Stimulated activated CD8-positive, alpha-beta memory T cell treated with anti-CD3 and anti-CD28 coated beads, Interleukin-12 subunit alpha, Interleukin-12 subunit beta, amount 100 ng/mL, for 4 hours (primary cell): ENCODE measurements at places on chromosomes 11 and 22.

GRCh38 chr11:126034039-126034932, 28.4 kb downstream of the CDON start:
- no peak for DNase-seq

- no peak for DNase-seq
Observed at GRCh38 chr22:44085743-44086270, 61.7 kb downstream of the PARVB start.

DNA sequence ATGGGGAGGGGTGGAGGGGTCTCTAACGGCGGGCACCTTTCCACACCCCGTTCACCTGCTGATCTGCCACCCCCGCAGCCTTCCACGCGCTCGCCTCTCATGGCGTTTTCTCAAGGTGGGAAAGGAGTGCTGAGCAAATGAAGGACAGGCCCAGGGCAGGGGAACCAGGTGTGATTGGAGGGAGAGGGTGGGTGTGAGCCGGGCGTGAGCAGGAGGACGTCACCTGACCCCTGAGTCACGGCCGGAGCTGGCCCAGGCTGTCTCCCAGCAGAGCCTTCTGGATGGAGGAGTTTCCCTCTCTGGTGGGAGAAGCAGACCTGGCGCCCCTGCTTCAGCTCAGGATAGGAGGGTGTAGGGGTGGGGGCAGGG, 14.0 kb upstream of the ARHGAP8 start:
- DNase-seq: no peak

- DNase-seq: no peak
Observed at GRCh38 chr22:49937758-49938564, 19.5 kb downstream of the CRELD2 start.

DNA sequence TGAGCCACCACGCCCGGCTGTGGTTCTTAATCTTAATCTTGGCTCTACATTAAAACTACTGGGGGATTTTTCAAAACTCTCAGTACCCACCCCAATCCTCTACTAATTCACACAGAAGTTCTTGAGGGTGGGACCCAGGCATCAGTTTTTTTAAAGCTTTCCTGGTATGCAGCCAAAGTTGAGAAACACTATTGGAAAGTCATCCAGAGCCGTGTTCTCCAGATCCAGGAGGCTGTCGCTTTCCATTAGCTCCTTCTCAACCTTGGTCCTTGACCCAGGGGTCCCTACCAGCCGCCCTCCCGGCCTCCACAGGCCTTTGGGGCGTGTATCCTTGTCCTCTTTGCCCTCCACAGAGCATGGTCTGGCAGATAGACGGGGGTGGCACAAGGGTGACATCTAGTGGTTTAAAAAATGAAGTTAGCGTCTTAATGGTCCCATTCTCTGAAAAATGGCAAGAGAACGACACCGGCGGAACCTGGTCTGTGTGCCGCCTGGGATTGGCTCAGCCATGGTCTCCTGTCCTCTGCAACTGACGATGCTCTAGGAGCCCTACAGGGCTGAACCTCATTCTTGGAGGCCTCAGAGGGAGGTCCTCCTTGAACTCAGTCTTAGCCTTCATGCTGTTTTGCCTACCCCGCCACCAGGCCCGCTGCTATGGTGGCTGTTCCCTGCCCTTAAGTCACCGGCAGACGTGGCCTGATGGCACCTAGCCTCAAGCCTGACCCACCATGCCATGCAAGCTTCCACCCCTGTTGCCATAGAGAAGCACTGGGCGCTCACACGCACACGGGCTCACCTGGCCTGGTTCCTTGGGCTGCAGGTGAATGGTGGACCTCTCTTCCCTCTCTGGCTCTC, 152.0 kb upstream of the SYN3 start:
- no peak for DNase-seq

DNA sequence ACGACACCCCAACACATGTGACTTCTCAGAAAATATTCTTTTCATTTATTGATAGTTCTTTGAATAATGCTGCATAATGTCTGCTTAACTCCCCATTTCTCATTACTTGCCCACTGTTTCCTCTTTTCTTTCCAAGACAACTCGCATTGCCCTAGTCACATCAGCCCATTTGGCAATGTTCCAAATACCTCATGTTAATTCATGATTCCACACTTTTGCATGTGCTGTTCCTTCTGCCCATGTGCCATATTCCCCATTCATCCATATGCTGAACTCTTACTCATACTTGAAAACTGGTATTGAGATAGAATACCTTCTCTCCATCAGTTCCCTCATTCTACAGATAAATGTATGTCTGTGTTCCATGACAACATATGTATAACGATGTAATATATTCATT, 993.7 kb downstream of the OPCML start:
- no peak for DNase-seq

GRCh38 chr11:128239306-128239705, 348.1 kb downstream of the ETS1 start:
- DNase-seq: no peak

DNA sequence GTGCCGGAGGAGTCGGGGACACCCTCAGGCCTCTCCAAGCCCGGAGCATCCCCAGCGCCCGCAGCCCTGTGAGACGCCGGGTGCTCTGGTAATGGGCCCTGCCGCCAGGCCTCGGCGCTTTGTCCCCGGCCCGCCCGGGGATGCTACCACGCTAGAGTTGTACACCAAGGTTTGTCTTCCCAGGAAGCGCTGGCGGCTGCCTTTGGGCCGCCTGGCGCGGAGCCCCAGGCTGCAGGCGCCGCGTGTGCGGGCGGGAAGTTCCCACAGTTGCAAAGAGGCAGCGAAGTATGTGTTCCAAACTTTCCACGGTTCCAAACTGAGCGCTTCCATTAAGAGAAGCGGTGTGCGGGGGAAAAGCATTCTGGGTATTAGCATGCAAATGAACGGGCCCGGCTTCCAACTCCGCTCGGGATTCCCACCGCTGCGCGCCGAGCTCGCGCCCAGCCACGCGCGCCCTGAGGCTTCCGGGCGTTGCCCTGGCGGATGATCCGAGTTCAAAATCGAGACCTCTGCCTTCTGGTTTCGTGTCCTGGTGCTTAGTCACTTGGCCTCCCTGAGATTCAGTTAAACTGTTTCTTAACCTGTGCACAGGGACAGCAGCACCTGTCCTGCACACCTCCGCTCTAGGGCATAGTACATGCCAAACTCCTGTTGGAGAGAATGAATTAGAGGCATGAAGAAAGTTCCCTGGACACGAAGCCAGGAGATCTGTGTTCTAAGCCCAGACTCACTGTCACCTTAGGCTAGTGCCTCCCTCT, 1.3 kb upstream of the PATZ1 start:
- peak; percentile 24 for DNase-seq

- DNase-seq: peak; percentile 29
Observed at GRCh38 chr22:46748908-46749675, 11.0 kb upstream of the CERK start.

- DNase-seq: peak; percentile 29
Observed at GRCh38 chr11:45180848-45181192, 34.4 kb downstream of the PRDM11 start.

DNA sequence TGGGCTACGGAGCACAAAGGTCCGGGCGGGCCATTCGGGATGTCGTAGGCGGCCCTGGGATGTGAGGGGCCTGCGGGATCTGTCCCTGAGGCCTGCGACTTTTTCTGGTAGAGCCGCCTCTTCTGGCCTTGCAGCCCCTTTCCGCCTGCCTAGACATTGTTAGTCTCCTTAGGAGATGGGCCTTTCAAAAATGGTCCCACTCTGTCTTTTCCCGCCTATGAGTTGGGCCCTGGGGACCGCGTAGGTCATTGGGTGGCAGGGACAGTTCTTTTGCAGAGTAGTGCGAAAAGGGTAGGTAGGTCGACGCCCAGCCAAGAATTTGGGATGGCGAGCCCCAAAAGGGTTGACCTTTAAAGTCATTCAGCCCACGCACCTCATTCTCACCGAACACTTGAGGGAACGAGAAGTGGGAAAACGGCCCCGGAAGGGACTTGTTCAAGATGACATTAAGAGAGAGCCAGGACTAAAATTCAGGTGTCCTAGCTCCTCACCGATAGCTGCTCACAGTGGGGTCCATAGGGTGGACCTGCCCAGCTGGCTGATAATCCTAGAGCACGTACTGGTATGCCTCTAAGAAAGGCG, 785 bp downstream of the OTUB1 start:
- DNase-seq: no peak

DNA sequence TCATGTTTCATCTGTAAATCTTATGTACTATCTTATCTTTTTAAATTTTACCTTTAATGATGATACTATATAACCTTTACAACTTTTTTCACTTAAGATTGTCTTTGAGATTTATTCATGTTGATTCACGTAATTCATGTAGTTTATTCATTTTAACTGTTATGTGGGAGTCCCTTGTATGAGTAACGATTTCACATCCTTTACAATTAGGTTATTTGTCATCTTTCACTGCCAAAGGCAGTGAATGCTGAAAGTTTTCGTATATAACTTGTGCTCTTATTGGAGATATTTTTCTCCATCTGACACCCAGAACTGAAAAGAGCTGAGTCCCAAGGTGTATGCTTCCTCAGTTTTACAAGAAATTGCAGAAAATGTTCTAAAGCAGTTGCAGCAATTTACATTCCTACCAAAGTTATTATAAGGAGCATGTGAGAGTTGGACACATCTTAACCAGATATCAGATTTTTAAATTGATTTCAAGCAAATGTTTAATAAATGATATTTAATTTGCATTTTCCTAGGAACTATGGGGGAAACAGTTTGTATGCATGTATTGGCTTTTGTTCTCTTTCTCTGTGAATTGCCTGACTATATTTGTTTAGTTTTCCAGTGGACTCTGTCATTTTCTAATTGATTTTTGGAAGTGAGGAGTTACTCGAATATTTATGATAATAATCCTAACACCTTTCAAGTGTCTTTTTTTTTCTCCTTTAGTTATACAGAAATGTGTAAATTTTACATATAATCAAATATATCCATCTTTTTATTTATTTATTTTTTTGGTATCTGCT, 6.4 kb downstream of the ARL14EP start:
- no peak for DNase-seq

DNA sequence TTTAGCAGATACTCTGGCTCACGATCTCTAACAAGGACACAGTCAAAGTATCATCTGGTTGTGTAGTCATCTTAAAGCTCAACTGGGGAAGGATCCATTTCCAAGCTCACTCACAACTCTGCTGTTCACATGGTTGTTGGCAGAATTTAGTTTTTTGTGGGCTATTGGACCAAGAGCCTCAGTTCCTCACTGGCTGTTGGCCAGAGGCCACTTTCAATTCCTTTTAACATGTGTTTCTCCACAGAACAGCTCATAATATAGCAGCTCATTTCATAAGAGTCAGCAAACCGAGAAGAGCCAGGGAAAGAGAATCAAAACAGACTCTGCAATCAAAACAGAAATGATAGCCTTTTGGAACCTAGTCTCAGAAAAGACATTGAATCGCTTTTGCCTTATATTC, 22.6 kb downstream of the IZUMO1R start:
- DNase-seq: no peak

GRCh38 chr11:123206791-123207434, 11.9 kb upstream of the CLMP start:
- DNase-seq: no peak

DNA sequence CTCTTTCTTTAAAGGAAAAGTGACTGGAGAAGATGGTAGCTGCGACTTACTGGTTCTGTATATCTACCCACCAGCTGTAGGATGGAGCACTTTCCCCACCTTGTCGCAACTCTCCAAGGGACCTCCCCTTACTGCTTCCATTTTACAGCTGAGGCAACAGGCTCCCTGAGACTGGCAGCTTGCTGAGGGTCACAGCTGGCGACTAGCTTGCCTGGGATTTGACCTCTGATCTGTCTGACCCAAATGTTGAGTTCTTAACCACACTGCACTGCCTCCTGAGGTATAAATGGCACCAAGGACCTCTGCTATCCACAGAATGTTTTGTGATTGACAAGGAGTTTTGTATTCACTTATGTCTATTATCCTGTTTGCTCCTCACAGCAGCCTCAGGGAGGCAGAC, 115.0 kb upstream of the NNMT start:
- no peak for DNase-seq

DNA sequence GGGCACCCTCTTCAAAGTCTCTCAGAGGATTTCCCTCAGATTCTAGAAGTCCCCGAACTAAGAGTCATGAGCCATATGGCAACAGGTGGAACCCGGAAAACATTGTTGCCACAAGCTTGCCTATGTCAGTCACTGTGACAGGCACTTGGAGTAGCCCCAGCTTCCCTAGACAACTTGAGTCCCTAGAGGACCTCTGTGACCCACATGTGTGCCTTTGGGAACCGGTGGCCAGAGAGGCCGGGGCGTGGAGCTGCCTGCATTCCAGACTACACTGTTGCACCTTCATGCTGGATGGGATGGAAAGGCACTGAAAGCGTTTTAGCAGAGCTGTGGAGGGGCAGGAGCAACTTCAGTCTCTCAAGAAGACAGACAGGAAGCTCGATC, 12.1 kb downstream of the SLC37A2 start:
- DNase-seq: no peak
